SJCRH30 (cell line): ENCODE measurements at places on chromosomes 4 and X. TPM values are rescaled to one million over a fixed set of nuclear protein-coding genes. Genes with fewer than 3 reads are reported as not detected.

DNA sequence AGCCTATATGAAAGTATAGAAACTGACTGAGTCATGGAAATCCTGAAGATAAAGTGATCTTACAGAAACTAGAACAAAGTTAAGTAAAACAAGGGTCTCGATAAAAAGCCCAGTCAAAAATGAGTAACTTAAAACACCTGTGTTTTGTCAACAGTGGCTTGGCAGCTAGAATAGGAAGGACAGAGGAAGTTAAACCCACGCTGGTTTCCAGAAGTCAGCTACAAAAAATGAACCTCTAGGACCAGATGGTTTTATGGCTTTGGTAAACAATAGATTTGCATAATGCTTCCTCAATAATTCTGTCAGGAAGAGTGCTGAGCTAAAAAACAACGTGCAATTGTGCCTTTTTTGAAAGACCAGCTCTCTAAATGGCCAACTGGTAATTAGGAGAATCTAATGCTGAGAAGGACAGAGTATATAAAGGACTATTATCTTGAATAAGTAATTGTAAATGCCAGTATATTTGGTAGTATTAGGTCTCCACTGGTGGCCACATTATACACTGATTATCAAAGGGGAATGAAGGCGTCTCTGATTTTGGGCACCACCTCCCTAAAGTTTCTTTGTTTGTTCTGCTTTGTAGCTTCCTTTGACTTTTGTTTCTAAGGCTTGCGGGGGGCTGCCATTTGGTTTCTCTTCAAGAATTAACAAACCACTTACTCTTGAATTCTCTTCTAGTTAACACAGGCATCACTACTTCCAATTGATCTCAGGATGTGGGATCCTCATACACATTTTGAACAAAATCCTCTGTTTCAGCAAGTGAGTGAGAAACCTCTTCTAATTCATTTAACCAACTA, 72.2 kb upstream of the PPP3CA start:
- DNase-seq: no peak

DNA sequence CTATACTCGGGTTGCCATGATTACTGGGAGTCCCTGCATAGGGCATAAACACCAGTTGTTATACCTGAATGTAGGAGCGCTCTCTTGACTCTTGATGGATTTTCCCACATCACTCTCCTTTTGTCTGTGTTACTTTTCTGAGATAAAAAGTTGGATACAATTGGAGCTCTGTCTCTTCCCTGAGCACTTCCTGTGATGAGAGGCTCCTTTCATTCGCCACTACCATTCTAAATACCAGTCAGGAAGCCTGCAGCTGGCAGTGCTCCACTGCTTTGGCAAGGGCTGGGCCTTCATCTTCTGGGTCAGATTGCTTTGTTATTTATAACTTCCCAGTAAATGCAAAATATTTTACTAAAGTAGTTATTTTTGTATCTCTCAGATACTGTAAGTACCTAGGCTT, 13.9 kb downstream of the TCEANC start:
- no peak for DNase-seq

DNA sequence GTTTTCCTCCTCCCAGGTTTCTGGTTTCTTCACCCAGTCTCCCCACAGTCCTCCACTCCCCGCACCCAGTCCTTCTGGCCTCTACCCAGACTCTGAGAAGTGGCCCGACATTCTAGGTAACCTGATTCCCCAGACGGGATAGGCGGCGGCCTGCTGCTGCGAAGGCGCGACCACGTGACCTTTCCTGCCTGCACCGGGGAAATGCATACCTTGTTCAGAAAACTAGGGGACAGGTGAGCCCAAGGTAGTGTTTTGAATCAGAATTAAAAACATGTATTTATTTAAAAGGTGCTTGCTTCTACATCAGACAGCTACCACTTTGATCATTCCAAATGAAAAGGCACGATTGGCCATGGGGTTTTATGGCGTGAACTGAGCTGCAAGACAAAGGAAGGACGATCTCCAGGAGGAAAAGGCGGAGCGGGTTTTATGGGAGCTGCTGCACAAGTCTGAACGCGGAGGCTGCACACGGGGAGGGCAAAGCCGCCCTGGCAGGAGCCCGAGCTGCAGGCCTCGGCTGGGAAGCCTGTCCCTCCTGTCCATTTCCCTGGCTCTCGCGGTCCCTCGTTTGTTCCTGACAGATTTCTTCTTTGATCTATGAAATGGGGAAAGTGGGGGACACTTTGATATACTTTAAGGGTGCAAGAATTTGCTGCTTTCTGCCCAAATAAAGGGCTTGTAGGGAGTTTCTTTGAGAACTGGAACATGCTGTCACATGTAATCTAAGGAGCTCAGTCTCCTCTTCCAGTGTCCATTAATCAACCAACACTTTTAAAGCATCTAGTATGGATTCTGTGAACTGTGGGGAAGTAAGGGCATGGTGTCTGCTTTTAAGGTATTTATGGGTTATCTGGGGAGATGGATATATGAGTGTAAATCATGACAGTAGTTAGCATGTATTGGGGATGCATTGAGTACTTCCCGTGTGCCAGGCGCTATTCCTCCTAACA, 150.9 kb downstream of the SPRY1 start:
- no peak for DNase-seq

GRCh38 chr4:176425035-176425434, 105.3 kb downstream of the SPCS3 start:
- no peak for DNase-seq

- peak; percentile 76 for DNase-seq
These were observed 78.7 kb downstream of the SYNPO2 start for GRCh38 chr4:118967393-118967792.

GRCh38 chr4:125520258-125520990, 205.7 kb downstream of the FAT4 start:
- DNase-seq: no peak

GRCh38 chr4:1166509-1167243, 5.7 kb downstream of the SPON2 start:
- no peak for DNase-seq

DNA sequence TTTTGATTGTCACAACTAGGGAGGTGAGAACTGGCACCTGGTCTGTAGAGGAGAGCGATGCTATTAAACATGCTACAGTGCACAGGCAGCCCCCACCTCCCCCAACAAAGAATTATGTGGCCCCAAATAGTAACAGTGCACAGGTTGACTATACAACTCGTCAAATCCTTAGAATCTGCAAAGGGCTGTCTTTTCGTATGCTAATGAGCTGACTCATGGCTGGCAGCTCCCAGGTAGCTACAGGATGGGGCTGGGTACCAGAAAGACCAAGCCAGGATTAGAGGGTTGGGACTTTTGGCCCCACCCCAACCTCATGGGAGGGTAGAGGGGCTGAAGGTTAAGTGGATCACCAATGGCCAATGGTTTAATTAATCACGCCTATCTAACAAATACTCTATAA, 104.7 kb upstream of the SORBS2 start:
- DNase-seq: no peak

DNA sequence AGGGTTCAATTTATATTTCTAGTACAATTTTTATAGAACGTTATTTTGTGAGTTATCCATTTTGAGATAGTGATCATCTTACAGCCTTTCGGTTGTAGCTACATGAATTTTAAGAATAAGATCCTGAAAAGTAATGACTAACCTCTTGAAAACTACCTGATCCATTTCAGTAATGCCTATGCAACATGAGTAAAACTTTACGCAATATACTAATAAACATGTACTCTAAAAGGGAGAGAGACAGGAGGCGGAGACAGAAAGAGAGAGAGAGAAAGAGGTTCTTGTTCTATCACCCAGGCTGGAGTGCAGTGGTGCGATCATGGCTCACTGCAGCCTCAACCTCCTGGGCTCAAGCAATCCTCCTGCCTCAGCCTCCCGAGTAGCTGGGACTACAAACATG, 816.1 kb downstream of the CCSER1 start:
- no peak for DNase-seq

DNA sequence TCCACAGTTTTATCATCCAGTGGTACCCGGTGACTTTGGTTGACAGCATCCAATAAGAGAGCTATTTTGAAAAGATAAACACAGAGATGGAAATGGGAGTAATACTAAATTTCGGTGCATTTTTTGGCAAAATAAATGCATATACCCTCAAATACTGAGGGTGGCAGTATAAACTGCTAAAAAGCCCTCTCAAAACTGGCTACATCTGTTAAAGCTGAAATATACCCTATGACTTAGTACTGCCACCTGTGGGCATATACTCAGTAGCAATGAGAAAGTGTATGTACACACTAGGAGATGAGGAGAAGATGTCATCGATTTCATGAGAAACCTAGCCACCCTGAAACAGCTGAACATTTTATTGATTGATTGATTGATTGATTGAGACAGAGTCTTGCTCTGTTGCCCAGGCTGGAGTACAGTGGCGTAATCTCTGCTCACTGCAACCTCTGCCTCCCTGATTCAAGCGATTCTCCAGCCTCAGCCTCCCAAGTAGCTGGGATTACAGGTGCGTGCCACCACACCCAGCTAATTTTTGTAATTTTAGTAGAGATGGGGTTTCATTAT, 12.2 kb upstream of the TMEM128 start:
- DNase-seq: no peak

- DNase-seq: peak; percentile 7
These were observed 1.4 kb upstream of the MAGED1 start for GRCh38 chrX:51891821-51892551.

DNA sequence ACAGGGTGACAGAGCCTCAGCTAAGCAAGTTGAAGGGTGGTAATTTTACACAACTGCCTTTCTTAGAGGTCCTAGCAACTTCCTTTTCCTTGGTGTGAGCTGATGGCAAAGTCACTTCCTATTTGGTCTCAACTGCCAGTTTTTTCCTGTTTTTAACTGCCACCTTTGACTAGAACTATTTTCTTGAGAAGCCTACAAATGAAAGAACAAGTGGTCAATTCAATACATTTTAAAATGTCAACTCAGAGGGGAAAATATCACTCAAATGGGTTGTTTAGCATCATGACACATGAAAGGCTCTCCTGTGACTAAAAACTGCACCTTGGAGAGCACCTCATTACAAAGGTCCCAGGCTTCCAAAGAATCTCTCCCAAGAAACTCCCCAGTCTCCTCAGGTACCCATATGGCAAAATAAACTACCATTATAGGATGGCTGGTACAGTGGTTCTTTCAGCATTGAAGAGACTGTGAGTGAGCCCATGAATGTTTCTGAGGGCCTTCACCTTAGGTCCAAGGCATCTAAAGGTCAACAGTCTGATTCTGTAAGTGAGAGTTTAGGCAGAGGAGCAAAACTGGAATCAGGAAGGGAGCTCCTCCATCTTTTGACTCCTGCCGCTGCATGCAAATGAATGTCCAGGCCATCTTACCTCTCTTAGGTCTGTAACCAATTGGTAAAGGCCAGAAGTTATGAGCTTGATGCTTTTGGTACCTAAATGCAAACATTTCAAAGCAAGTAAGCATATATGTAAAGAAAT, 5.5 kb upstream of the STK26 start:
- DNase-seq: no peak

DNA sequence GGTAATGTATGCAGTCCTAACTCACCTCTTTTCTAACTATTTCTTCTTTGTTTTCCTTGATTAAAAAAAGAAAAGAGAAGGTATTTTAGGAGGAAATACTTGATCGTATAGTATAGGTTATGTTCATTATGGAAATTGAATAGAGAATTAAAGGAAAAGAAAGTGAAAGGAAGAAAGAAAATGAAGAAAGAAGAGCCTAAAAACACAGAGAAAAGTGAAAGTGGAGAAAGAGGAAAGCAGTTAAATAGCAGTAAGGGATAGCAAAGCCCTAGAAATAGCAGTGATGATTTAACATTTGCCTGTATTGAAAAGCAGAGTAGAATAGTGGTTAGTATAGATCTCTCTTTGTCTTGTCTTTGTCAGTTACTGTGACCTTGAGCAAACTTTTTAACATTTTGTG, 37.0 kb downstream of the MRPL1 start:
- DNase-seq: no peak

DNA sequence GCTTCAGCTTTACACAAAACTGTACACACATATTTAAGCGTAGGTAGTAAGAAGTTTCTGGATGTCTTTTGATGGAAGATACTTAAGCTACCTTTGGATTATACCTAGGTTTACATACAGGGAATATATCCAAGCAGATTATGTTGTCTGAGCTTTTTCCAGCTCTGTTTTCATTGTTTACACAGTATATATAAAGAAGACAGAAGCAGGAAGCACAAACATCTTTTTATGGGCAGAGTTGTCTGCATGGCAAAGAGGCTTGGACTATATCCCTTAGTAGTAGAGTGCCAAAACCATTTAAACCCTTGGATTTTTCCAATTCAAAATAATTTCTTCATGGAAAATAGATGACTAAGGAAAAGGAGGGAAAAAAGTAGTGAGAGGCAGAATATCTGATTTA, 329.4 kb upstream of the AGA start:
- DNase-seq: no peak

GRCh38 chrX:12159799-12160198, 21.5 kb downstream of the FRMPD4 start:
- DNase-seq: no peak

DNA sequence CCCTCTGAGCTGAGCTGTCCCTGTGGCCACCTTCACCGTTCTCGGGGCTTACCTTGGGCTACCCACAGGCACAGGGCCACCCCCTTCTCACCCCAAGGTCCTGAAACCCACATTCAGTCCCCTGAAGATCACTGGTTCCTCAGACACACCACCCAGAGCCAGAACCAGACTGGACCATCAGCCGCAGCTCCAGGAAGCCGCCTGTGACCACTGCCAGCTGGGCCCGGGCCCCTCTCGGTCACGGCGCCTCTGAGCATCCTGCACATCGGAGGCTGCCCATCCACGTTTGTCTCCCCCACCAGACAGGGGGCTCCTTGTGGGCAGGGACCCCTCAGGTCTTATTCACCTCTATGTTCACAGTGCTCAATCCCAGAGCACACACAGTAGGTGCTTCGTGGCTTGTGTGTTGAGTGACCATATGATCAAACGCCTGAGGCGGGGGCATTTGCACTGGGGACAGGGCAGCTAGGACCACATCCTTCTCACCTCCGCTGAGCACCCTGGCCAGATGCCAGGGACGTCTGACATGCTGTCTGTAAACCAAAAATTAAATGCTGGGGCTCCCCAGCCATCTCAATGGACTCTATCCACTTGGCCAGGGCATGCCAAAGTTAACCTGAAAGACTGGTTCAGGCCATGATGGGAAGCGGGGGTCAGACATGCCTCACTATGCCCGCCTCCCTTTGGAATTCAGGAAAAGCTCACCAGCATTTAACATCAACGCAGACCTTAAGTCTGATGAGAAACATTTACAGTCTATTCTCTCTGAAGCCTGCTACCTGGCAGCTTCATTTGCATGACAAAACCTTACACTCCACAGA, 109.4 kb upstream of the AFAP1 start:
- no peak for DNase-seq

DNA sequence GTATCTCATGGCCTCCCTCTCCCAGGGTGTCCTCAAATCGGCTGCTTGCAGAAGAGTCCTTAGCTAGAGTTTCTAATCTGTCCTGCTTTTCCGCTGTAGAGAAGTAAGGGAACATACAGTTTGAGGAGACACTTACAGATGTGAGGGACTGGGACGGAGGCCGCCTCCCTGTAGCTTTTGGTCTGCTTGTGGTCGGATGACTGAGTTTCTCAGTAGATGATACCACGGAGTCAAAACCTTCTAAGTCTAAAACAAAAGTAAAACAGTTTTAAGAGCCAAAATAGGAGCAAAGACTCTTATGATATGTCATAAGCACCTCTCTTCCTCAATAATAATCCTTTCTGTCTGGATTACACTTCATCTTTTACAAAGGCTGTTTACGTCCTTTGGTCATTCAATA, 34.5 kb upstream of the MAP3K15 start:
- DNase-seq: no peak

GRCh38 chrX:3142259-3143042, 101.2 kb downstream of the ARSF start:
- peak; percentile 28 for DNase-seq

The CHM gene
- total RNA-seq: 15.4 and 15.6 TPM in 2 replicates

The ASMT gene
- total RNA-seq: not detected in 2 replicates

The PAGE2B gene
- not detected in 2 replicates for total RNA-seq
